DMS153 (cell line): ENCODE measurements at places on chromosomes 16 and 17.

DNA sequence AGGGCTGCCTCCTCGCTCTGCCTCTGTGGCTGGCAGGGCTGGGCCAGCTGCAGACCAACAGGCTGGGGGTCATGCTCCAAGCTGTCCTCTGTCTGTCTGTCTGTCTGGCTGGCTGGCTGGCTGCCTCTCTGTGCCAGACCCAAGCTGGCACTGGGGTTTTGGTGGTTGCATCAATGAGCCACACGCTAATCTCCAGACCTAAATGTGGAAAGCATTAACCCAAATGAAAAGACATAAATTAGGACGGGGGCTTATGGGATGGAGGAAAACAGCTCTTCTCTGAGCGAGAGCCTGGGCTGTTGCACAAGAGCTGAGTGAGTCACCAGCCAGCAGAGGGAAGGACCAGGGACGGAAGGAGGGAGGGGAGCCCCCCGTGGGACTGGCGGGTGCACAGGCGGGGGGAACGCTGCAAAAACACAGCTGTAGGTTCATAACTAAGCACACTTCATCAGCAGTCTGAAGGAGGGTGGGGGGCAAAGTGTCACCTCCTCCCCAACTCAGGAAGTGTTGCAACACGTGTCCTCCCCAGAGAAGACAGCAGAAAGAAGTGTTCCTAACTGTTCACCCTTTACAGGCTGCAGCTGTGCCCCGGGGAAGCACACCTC, 83.4 kb downstream of the GAS7 start:
- no peak for DNase-seq

GRCh38 chr16:53964145-53964790, 260.3 kb downstream of the FTO start:
- DNase-seq: no peak

- DNase-seq: no peak
Measured at GRCh38 chr16:14011001-14011400, 60.1 kb upstream of the MRTFB start.

GRCh38 chr16:87054154-87054553, 263.0 kb downstream of the C16orf95 start:
- DNase-seq: no peak

- DNase-seq: no peak
Measured at GRCh38 chr17:80068301-80069222, 32.1 kb downstream of the CCDC40 start.
